ENCODE measurements at places on chromosomes 6 and 20.

GRCh38 chr6:165663736-165664558 lies 906 bp upstream of the PDE10A start:
- DNase-seq, result no peak

- DNase-seq, result no peak
These were observed 37.9 kb upstream of the FUCA2 start for GRCh38 chr6:143549221-143549948.

DNA sequence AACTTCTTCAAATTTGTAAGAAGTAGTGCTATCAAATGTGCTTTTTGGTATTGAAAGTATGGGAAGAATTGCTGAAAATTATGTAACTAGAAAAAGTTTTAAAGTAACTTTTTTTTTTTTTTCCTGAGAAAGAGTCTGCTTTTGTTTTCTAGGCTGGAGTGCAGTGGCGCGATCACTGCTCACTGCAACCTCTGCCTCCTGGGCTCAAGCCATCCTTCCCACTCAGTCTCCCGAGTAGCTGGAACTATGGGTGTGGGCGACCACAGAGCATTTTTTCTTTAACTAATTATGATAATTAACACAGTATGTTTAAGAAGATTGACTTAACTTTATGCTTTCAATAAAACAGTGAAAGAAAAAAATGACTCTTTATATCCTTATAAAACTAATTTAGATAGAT lies 38.4 kb downstream of the BMP5 start:
- no peak for DNase-seq

GRCh38 chr20:39670988-39671387 lies 708.8 kb downstream of the DHX35 start:
- DNase-seq, result no peak

Measured in stimulated activated CD4-positive, alpha-beta T cell treated with anti-CD3 and anti-CD28 coated beads, Interleukin-12 subunit alpha, Interleukin-12 subunit beta, amount 100 ng/mL, for 4 hours (primary cell).